Mucosa of descending colon (tissue), 3 donors: ENCODE measurements at places on chromosomes 7 and 10. TPM values are rescaled to one million over a fixed set of nuclear protein-coding genes. Genes with fewer than 3 reads are reported as not detected.

The PLXNA4 gene
- total RNA-seq, result 2.7 TPM

The NUPR2 gene
- not detected for total RNA-seq

The MCM10 gene
- total RNA-seq, result 1.6 TPM

The SFRP4 gene
- total RNA-seq, result 0.19 TPM

DNA sequence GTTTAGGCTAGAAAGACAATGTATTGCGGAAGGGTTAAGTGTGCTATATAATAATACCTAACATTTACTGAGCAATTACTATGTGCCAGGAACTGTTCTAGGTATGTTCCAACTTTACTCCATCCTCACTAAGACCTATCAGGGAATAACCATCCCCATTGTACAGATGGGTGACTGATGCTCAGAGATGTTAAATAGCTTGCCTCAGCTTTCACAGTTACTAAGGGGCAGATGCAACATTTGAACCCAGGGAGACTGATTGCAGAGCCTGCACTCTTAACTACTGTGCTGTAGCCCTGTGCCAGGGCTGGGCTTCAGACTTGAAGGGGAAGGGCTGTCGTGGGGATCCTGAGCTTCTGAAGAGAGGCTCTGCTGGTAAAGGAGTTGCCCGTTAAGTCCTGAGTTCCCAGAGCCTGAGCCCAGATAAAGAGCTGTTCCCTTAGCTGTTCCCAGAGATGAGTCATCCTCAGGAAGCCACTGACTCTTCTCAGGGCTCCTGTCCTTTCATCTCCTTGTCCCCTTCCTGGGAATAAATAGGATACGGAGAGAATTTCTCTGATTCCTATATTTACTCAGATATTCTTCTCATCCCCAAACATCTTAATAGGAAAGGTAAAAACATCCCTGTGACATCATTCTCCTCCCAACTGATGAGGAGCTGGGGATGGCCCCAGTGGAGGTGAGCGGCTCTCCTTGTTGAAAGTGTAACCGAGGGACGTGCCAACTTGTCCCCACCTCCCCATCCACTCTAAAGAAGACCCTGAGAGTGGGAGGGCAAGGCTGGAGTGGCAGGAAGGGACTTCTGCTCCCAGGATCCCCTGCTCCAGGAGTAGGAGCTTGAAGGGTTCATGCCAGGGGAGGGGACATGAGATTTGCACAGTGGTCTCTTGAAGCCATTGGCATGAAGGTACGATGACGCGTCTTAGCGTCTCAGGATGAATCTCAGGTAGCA, 28.0 kb upstream of the HABP2 start:
- no peak for DNase-seq

GRCh38 chr10:4669585-4669984, 156.4 kb upstream of the AKR1E2 start:
- no peak for DNase-seq

DNA sequence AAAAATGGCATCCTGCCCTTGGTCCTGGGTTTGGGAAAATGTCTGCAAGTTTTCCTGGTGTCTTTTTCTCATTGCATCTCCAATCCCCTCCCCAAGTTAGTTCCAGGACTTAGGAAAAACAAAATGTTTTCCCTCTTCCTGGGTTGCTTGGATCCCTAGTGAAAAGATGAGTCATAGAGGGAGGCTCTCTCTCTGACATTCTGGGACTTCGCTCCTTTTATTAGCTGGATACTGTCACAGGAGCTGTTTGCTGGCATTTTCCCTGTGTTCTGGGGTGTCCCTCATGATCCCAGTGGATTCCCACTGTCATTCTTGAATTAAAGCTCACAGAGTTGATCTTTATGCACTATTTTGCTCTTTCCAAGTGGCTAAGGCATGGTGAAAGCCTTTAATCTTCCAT, 316.4 kb upstream of the MBL2 start:
- no peak for DNase-seq

- DNase-seq, result no peak
Observed at GRCh38 chr7:1112109-1112508, 24.2 kb downstream of the GPER1 start.

GRCh38 chr10:126049759-126050700, 153.7 kb downstream of the FANK1 start:
- DNase-seq, result no peak

GRCh38 chr7:94004024-94004951, at the start of gene BET1:
Gene BET1 (minus strand): TSS chr7:94004355. CDS start chr7:94004216, 139 bp downstream.
- peak; percentile 97 for DNase-seq
